Cerebellar nuclear complex (tissue), 1 donor: ENCODE measurements at places on chromosomes 6 and 20.

- no peak for DNase-seq
Measured at GRCh38 chr6:108350528-108350927, 55.7 kb downstream of the AFG1L start.

DNA sequence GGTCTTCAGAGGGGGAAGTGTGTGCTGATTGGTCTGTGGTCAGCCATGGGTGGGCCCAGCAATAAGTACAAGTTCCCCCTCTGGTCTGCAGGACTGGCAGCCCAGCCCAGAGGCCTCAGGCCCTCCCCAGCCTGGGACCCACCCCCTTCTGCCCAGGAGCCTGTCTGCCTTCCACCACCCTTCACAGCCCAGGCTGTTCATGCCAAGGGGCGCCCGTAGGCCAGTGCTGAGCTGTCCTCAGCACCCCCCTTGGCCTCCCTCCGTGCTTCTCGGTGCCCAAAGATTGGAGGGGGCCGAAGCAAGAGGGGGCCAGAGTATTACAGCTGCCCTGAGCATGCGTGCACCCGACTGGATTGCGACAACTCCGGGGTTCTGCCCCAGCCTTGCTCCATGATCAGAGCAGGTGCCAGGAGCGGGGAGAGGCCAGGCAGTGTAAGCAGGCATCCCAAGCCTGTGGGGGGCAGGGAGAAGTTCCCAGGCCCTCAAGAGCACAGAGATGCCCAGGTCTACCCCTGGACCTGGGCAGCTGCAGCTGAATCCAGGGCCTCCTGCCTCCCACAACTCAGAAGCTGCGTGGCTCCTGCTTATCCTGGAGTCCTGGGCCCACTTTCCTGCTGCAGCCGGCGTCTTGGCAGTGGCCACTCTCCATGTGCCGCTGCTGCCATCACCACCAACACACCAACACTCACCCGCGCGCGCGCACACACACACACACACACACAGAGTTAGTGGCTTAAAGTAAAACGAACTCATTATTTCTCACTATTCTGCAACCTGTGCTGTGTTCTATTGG lies 33.3 kb downstream of the CST9L start:
- no peak for DNase-seq

- DNase-seq, result no peak
Measured at GRCh38 chr20:22728146-22728745, 143.9 kb upstream of the FOXA2 start.

DNA sequence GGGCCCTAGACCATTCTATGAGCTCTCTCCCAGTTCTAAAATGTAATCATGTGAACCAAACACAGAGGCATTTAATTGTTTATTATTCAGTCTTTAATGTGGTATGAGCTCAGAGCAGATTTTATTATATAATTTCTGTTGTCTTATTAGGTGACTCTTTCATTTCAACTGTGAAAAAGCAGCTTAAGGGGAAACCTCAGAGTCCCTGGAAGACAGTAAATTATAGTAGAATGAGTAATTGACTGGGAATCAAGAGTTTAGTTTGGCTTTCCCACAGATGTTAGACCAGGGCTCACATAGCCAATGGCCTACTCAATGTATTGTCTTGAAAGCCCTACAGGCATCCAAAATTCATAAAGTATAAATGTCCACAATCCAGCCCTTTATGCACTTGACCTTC lies 390.4 kb upstream of the SLC35B3 start:
- DNase-seq, result no peak

DNA sequence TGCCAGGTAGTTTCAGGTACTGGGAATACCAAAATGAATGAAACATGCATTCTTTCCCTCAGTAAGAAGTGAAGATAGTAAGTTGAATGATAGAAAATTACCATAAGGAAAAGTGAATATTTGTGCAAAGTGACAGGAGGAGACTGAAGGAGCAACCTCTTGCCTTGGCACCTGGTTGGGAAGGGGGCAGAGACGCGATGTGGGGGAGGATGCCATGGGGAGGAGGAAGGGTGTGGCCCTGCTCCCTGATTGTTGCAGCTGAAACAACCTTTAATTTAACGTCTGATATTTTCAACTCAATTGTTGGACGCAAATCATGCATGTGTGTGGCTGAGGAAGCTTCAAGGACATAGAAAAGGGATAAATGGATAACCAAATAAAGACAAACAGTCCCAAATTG lies 72.1 kb upstream of the ENPP5 start:
- DNase-seq, result no peak

GRCh38 chr20:12575352-12576095 lies 433.2 kb upstream of the SPTLC3 start:
- no peak for DNase-seq

DNA sequence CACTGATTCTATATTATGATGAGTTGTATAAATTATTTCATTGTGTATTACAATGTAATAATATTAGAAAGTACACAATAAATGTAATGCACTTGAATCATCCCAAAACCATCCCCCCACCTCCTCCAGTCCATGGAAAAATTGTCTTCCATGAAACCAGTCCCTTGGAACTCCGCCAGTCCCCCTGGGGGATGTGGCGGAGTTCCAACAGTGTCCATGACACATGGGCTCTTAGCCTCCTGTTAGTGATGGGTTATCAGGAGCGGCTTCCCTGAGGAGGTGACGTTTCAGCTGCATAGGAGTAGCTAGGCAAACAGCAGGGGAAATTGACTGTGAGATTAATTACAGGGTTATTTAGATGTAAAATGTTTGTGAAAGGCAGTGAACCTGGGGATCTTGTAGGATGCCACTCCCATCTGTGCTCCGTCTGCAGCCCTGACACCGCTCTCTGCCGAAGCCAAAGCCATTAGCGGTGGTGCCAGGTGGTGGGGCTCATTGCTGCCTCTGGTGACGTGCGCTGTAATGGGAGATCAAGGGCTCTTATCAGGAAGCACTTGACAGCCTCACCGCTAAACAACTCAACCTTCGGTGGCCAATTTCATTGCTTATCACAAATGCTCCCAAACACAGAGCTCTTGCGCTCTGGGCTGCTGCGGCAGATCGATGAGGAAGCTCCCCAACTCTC lies 81.6 kb upstream of the MC3R start:
- DNase-seq, result no peak

DNA sequence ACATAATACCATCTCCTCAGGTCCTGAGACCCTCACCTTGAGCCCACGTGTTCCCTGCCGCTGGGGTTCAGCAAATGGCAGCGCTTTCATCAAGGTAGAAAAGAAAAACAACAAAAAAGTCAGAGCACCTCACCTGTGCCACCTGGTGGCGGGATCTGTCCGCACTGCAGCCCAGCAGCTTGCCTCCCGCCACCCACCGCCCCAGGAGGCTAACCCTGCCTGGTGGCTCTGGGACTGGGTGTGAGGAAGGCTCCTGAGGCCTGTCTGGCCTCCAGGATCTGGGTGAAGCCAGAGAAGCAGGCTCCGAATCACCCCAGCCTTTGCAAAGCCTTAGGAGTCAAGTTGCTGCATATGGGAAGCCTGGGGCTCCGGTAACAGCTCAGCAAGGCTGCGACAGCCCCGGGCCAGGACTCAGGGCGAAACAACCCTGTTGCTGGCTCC lies 270.8 kb downstream of the BMP7 start:
- DNase-seq, result no peak

DNA sequence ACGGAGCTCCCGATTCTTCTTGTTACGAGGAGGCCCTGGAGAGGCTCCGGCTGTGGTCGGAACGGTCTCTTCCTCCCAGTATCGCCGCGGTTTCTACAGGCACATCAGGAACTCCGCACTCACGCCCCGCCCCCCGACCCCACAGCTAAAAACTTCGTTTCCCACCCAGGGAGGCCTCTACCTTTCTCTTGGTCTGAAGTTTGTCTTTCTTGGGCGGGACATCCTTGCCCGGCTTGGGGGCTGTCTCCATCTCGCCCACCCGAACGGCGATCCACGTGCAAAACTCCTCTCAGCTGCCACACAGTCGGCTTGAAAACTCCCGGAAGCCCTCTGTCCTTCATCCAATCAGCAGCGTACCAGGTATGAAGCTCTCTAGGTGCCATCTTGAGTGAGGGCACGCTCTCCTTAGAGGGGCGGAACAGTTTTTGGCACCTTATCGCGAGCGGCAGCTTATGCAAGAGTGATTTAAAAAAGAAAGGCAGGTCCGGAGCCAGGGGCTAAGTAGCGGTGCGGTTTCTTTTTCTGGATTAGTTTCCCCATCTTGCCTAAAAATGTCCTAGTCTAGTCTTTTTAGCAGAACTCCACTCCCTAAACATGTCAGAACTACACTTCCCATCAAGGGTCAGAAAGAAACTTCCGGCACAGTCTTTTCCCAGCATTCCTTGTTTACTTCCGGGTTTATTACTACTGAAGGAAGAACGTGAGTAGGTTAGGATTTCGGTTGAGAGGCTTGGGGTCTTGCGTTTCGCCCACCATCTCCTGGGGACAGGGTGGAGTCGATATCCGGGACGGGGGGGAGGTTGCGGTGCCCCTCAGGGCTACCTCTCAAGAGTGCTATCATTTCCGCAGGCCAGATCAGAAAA lies at the start of the genes PFDN6 and WDR46:
Gene PFDN6 (plus strand): TSS at position 681 of the 863 bp plus-strand sequence. CDS start 256 bp downstream, outside the sequence.
Gene WDR46 (minus strand): TSS at position 319 of the 863 bp plus-strand sequence. CDS start 69 bp downstream, at position 250.
- peak; percentile 42 for DNase-seq

GRCh38 chr6:39905640-39905975 lies 28.7 kb downstream of the MOCS1 start:
- no peak for DNase-seq

DNA sequence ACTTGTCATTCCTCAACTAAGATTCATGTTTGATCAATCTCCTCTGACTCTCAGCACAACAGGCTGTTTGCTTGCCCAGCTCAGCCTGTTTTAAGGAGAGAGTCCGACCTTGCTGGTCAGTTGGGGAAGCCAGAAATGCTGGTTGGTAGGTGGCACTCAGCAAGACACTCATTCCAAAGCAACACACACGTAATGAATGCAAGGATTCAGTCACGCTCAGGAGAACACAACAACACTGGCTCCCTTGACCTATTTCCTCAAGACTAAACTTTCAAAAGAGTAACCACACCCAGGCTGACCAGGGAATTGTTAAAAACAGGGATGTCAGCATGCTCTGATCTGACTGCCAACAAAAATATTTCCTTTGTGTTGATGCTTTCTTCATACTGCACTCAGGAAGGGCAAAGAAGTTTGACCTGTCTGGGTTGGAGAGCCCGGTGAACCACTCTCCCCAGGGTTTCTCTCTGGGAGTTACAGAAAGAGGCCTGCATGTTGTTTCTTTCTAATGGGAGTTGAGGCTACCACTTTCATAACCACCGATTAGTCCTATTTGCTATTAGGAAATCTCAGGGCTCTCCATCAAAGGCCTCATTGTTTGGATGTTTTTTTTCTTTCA lies 25.6 kb upstream of the PREP start:
- DNase-seq, result no peak

- DNase-seq, result no peak
Measured at GRCh38 chr20:35279533-35280174, 1.7 kb upstream of the MMP24OS start.

GRCh38 chr6:167739721-167740475 lies 86.8 kb upstream of the AFDN start:
- DNase-seq, result no peak

GRCh38 chr6:27797960-27798359 lies 114.2 kb downstream of the OR2B2 start:
- no peak for DNase-seq

- DNase-seq, result no peak
Measured at GRCh38 chr6:92545861-92546260, 873.5 kb downstream of the EPHA7 start.

GRCh38 chr6:20403070-20403765 lies 1.5 kb downstream of the E2F3 start:
- DNase-seq, result no peak

- DNase-seq, result no peak
Measured at GRCh38 chr6:56350628-56351260, 103.4 kb upstream of the COL21A1 start.

DNA sequence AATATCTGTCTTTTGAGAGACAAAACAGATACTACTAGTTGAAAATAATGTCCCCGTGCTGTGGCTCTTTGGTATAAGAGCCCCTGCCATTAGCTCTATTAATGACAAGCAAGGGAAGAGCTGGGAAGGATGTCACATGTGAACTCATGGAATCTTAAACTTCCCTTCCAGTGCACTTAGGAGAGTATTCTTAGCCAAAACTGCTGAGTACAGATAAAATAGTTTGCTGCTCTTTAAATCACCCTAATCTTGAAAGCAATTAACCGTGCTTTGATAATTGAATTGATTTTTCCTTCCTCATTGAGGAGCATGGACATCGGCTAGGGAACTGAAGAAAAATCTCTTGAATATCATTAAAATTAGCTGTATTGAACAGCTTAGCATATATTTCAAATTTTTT lies 91.7 kb downstream of the SLC35B3 start:
- DNase-seq, result no peak

- no peak for DNase-seq
Measured at GRCh38 chr6:46022106-46022948, 6.7 kb upstream of the CLIC5 start.

- DNase-seq, result no peak
Measured at GRCh38 chr20:19181552-19181951, 30.9 kb upstream of the SLC24A3 start.

GRCh38 chr20:14991023-14991422 lies 653.6 kb upstream of the FLRT3 start:
- DNase-seq, result no peak

DNA sequence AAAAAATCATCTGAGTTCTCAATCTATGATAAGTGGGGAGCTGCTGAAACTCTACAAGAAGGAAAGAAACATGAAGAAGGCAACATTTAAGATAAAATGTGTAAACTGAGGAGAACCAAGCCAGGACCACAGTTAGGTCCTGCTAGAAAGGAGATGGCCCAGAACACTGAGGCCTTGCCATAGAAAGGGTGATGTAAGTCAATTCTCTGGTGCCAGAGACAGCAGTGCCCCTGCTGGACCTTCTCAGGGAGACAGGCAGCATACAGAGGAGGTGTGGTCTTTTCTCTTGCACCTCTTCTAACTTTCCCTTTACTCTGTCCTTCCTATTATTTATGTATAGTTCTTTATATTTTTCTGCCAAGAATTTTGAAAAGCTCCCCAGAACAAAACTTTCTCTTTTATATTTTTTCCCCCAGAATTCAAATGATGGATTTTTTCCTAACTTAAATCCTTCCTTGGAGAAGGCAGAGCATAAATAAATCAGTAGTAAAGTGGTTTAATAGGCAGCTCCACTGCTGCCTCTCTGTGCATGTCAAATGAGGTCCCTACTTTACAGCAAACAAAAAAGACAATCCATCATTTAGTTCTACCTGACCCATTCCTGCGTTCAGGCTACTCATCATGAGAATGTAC lies 9.0 kb downstream of the UQCC2 start:
- no peak for DNase-seq

GRCh38 chr6:149750136-149750609 lies 632 bp downstream of the PCMT1 start:
- no peak for DNase-seq

DNA sequence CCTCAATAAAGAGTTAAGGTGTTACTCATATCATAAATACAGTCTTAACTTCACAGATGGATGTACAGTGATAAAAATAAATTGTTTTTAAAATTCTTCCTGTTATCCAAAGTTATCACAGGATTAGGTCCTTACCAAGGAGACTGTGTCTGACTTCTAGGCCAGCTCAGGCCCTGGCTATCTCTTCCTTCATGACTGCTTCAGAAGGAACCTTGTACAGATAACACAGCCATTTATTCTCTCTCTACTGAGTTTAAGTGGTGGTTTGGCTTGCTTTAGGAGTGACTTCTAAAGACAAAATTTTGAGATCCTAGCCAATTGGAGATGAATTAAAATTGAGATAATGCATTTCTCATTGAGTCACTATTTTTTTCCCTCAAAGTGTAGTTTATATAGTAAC lies 40.8 kb upstream of the RNF182 start:
- DNase-seq, result no peak

GRCh38 chr6:1390133-1390945 lies 963 bp downstream of the FOXF2 start:
- DNase-seq, result no peak

GRCh38 chr6:168473197-168473596 lies 32.2 kb downstream of the SMOC2 start:
- DNase-seq, result no peak

GRCh38 chr6:42345696-42346416 lies 105.9 kb downstream of the TRERF1 start:
- DNase-seq, result no peak

- no peak for DNase-seq
Measured at GRCh38 chr6:107620732-107621131, 130.8 kb downstream of the SOBP start.
